ENCODE measurements at places on chromosomes 6 and 20.
A peak's percentile ranks its signal among the peaks of the same experiment; 100 is the strongest.

- no peak for DNase-seq
Observed at GRCh38 chr20:22324505-22324904, 259.9 kb downstream of the FOXA2 start.

DNA sequence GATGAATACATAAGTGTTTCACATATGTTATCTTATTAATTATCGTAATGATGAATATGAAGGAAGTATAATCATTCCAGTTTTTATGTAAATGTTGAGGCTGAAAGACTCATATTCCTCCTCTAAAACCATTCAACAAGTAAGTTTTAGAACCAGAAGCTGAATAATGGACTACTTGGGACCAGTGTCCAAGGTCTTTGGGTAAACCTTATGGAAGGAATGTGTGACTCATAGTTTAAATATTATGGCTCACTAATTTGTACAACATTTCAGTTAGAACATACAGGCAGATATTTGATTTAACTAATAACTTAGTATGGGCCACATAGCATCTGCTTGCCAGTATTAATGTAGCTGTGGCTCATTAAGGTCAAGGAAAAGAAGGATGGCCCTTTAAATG, 209.6 kb downstream of the TFAP2B start:
- DNase-seq = no peak

DNA sequence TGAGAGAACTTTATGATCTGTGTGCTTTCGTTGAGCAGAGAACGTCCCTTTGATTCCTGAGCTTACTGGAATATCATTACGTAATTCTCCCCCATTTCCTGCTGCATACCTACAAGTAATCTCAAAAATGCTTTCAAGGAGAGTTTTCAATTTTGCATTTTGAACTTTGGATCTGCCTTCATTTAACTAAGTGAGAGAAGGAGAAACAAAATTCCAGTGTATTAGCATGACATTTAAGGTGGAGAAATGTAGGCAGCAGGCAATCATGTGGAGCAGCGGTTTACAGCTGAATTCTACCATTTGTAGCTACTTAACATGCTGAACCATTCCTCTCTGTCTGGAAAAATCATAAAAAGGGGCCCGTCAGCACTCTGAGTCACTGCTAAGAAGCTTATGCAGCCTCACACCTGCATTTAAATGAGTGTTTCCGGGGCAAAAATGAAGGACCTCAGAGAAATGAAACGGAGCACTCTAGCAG, 451.5 kb downstream of the PLCB1 start:
- no peak for DNase-seq

DNA sequence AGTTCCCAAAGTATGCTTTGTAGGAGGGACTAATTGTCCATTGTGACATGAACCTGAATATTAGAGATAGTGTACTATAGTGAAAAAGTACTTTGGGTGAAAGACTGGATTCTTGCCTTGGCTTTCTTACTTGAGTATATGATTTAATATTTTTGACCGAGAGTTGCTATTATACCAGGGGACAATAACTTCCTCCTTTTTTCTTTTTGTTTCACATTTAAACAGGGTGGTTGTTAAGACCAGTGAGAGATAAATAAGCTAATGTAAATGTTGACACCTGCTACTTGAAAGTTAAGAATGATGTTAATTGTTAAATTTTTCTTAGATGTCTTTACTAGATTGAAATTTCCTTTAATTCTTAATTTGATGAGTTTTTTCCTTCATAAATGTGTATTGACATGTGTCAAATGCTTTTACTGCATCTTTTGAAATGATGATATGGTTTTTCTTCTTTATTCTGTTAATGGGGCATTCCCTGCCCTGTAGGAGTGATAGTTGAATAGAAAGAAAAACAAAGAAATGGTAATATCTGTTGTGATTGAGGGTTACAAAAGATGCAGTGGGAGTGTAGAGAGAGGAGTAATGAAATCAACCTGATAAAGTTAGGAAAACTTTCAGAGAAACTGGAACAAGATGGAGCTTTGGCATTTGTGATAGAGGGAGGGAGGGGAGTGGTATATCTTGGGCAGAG, 48.4 kb downstream of the ZFAND3 start:
- no peak for DNase-seq

DNA sequence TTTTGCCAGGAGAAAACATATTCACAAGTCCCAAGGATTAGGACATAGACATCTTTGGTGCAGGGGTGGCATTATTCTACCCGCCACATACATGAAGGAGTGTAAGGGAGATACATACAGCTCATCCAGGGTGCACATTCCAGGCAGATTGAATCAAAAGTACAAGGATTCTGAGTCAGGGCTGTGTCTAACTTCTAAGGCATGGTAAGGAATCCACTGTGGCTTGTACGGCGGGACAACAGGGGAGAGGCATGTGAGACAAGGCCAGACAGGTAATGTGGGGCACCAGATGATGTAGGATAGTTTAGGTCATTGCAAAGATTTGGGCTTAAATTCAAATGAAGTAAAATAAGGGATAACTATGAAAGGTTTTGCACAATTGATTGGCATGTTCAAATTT, 780.9 kb downstream of the C6orf118 start:
- DNase-seq = no peak

DNA sequence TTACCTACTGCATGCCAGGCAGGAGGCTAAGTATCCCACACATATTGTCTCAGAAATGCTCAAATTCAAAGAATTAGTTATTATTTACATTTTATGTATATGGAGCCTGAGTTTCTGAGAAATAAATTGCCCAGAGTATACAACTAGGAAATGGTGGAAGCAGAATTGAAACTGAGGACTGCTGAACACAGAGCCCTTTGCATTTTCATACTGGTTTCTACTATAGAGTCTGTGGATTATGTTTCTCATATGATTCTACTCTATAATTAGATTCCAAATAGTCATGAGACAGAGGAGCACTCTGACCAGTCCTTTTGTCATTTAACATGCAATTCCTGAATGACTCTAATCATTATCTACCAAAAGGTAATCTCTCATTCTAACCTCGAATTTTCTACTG, 254.3 kb downstream of the LMBRD1 start:
- DNase-seq = no peak

- DNase-seq = no peak
Observed at GRCh38 chr6:33590531-33591198, 10.6 kb upstream of the BAK1 start.

- DNase-seq = no peak
Observed at GRCh38 chr6:140414966-140415620, 1040.6 kb upstream of the CITED2 start.

GRCh38 chr20:53723621-53724020, 130.0 kb upstream of the ZNF217 start:
- DNase-seq = no peak

DNA sequence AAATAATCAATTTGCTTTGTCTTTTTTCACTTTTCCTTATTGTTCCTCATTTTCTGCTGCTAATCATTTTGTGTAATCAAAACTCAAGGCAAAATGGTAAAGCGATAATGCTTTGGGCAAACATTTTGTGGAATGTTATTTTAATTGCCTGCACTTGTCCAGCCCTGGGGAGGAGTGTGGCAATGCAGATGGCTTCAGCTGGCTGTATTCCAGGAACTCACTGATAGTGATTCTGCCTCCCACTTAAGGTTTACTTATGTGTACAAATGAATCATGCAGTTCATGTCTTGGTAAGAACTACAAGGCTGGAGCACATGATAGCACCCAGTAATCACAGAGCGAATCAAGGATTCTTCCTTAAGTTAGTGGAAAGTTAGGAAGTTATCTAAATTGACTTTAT, 107.8 kb downstream of the COL19A1 start:
- no peak for DNase-seq

GRCh38 chr20:51122931-51123658, 100.2 kb upstream of the KCNG1 start:
- DNase-seq = no peak

DNA sequence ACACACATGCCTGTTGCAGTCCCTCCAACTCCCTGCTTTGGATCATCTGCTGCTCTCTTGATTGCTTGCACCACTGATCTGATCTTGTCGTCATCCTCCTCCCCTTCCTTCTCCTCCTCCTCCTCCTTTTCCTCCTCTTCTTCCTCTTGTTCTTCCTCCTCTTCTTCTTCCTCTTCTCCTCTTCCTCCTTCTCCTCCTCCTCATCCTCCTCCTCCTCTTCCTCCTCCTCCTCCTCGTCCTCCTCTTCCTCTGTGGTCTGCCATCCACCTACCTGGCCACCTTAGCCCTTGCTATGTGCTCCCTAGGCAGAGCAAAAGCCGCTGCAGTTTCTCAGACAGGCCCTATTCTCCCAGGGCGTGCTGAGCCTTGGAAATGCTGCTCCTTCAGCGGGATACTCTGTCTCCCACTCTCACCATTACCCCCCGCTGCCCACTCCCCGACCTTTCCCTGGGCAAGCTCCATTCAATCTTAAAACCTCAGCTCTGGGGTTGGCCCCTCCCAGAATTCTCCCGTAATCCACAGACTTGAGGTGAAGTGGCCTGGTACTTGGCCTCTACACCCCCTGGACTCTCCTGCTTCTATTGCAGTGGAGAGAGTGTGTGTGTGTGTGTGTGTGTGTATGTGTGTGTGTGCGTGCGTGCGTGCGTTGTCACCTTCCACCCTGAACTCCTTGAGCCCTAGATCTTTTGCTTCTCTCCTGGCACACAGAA, 105.0 kb downstream of the SASH1 start:
- DNase-seq = no peak

DNA sequence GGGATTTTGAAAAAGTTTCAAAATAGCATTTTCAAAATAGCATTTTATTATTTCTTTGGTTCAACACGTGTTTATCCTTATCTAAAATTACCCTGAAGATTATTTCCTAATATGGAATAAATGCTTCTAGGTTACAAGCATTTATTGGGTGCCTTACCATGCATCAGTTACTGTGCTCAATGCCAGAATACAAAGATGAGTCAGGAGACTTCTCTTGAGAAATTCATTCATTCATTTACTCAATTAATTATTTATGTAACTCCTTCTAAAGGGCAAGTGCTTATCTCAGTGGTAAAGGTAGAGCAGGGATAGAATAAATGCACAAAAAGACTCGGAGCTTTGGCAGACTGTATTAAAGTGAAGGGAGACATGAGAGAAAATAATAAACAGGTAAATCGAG, 150.1 kb upstream of the PDE7B start:
- no peak for DNase-seq

DNA sequence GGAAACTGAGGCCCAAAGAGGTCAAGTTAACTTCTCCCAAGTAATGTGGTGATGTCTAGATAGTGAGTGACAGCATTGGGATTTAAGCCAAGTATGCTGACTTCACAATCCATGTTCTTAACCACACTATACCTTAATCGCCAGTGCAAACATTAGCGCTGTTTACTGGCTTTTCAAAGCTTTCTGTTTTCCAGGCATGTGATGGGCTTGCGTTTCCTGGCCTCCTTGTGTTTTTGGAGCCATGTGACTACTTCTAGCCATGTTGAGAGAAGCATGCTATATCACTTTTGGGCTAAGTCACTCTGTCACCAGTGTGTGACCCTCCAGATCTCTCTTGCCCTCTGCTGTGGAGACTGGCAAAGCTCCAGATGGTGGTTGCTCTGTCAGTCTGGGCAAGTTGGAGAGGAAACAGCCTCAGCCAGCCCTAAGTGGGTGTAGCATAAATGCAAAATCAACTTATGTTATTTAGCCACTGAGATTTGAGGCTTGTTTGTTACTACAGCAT, 76.9 kb downstream of the ANKRD6 start:
- DNase-seq = no peak

DNA sequence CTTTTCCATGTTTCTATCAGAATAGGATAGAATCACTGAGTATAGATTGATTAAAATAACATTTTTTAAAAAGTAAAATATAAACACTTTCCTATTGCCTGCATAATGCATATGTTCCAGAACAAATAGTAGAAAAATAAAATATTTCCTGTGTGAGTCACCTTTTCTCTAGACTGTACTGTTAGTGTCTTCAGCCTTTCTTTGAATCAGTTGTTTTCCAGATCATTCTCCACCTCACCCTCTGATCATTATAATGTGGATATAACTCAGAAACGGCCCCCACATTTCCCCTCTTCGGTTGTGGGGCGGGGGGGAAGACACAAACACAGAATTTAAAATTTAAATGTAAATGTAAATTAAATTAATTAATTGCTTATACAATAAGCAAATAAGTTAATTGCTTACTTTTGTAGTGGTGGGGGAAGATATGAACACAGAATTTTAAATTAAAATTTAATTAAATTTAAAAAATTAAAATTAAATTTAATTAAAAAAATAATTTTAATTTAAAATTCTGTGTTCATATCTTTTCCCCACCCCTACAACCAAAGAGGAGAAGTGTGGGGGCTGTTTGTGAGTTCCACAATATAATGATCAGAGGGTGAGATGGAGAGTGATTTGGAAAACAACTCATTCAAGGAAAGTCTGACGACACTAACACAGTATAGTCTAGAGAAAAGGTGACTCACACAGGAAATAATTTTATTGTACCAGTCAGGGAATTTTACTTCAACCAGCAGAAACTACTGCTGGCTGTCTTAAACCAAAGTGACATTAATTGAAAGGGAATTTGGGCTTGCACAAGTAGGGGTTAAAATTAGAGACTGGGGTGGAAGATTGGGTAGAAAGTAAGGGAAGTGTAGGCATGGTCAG, 37.1 kb upstream of the PROKR2 start:
- no peak for DNase-seq

DNA sequence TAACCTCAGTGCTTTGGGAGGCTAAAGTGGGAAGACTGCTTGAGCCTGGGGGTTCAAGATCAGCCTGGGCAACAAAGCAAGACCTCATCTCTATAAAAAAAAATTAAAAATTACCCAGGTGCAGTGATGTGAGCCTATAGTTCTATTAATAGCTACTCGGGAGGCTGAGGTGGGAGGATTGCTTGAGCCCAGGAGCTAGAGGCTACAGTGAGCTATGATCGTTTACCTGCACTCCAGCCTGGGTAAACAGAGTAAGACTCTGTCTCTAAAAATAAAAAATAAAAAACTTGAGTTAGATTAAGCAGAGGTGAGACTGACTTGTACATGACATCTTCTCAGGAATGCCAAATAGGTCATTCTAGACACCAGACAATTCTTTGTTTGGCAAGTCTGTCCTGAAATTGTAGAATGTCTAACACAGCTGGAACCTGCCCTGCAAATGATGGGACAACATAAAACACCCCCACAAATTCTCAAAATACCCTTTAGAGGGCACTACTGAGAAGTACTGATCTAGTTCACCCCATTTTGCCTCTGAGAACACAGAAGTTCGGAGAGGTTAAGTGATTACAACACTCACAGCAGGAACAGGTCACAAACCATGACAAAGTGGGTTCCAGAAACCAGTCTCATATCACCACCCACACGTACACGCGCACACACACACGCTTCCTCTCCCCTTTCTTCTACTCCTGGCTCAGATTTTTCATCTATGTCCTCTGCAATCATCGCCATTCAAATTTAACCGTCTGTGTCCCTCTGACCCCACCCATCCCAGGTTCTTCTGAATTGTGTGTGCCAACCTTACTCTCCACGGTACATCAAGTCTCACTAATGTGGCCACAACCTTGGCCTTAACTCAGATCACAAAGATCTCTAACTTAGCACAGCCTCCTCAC, 38.3 kb downstream of the ARHGAP18 start:
- DNase-seq = peak; percentile 72

DNA sequence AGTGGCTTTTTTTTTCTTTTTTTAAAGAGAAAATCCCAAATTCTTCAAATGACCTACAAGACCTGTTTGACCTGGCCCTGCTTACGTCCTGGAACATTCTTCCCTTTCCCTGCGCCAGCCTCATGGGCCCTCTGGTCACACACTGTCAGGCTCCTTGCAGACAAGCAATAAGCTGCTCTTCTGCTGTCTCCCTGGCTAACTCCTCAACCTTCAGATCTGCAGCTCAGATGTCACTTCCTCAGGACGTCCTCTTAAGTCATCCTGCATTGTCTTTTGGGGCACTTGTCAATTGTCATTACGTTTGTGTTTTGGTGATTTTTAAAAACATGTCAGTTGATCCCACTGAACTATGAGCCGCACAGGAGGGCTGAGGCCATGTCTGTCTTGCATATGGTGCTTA, 28.9 kb upstream of the SLC35D3 start:
- no peak for DNase-seq
